Endothelial cell of umbilical vein (primary cell): ENCODE measurements at places on chromosomes 7 and 10.

- no peak for DNase-seq
Measured at GRCh38 chr7:142642316-142642715, 107.0 kb upstream of the PRSS1 start.

- DNase-seq, result no peak
Measured at GRCh38 chr10:122154031-122154544, 117.0 kb upstream of the BTBD16 start.

DNA sequence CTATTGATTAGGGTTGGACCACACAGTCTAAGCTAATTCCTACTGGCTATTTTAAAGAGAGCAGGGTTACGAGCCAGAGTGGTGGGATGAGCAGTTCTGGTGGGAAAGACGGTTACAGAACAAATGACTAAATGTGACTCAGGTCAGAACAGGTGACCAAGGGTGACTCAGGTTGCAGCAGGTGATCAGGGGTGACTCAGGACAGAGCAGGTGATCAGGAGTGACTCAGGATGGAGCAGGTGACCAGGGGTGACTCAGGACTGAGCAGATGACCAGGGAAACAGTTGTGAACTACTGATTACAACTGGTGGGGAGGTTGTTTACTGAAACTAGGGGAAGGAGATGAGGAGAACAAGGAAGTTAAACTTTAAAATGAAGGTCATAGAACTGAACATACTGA, 366.3 kb downstream of the ABCA13 start:
- DNase-seq, result no peak

- no peak for DNase-seq
Measured at GRCh38 chr10:104306897-104307296, 31.4 kb downstream of the ITPRIP start.

DNA sequence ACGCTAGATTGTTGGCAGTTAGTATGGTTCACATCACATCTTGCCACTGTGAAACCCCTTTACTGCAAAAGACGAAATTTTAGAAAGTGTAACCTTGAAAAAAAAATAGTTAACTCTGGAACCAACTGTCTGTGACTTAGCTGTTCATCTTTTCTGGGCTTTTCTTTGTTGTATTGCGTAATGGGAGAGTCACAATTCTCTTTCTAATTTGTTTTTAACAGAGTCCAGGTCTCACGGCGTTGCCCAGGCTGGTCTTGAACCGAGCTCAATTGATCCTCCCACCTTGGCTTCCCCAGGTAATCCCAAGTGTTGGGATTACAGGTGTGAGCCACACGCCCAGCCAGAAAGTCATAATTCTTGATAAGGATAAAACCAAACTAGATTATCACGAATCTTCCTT, 14.5 kb downstream of the UBE3C start:
- DNase-seq, result no peak

DNA sequence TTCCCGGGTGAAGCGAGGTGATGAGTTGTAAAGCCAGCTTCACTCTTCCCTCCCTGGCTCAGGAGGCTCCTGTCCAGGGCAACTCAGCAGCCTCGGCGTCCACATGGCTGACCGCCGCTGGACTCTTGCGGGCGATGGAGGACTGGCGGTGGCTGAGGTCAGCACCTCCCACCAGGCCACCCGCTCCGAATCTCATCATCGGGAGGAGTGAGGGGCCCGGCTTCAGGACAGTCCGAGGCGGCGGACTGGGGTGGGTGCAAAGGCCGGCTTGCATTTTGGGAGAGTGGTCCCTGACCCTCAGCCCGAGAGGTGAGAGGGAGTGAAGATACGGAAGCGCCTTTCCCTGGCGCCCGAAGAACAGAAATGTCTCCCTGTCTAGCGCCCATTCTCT, 759 bp downstream of the DNAJB12 start:
- DNase-seq, result no peak

GRCh38 chr7:18626717-18627116, 131.2 kb downstream of the HDAC9 start:
- no peak for DNase-seq

DNA sequence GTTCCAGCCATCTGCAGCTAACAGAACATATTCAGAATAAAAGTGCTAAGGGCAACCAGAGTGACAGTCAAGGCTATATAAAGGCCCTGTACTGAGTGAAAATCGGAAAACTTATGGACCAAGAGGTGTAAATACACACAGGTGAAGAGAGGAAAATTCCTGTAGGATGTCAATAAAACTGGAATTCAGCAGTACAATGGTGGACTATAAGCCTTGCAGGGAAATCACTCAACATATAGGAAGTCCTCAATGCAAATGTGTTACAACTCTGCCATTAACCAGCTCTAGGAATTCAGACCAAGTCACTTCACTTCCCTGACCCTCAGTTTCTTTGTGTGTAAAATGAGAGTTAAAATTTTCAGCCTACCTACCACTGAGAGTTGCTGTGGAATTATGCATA, 7.7 kb downstream of the USP6NL start:
- no peak for DNase-seq

- no peak for DNase-seq
Measured at GRCh38 chr10:114990991-114991390, 53.0 kb downstream of the TRUB1 start.

DNA sequence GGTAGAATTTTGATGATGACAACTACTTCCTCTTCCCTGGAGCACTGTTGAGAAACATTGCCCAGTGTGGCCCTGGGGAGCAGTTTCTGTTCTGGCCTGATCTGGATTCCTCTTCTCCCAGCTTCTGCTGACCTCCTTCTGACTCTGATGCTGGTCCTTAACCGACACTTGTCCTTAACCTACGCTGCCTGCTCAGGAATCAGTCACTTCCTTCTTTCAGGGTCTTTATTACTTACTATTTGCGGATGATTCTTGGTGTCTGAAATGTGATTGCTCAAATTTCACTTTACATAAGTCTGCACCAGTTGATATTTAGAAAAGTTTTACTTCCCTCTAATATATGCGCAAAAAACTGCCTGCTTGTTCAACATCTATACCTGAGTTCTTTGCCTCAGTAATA, 164.1 kb downstream of the PTEN start:
- DNase-seq, result no peak

GRCh38 chr7:70807650-70808049, 324.3 kb upstream of the GALNT17 start:
- no peak for DNase-seq
